ENCODE measurements at places on chromosomes 13 and 19.

- DNase-seq = no peak
These were observed 11.9 kb downstream of the PLEKHF1 start for GRCh38 chr19:29677001-29677817.

DNA sequence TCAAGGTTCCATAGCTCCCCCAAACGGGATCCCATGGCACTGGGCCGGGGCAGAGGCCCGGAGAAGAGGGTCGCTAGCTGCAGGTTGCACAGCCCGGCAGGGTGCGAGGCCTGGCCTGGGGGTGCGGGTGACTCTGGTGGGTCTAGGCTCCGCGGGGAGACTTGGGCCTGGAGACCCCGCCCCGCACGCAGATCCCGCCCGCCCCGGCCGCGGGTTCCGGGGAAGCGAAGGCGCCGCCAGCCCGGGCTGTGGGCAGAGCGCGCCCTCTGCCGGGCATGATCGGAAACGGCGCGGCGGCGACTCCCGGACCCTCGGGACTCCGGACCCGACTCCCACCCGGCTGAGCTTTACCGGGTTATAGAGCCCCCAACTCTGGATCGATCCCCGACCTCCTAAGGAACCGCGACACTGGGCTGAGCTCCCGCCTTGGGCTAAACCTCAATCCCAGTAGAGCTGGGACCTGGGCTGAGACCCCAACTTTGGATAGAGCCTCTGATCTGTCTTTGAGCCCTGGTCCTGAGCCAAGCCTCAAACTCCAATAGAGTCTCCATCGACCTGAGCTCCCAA, 3.1 kb upstream of the TNFAIP8L1 start:
- DNase-seq = peak; percentile 83

DNA sequence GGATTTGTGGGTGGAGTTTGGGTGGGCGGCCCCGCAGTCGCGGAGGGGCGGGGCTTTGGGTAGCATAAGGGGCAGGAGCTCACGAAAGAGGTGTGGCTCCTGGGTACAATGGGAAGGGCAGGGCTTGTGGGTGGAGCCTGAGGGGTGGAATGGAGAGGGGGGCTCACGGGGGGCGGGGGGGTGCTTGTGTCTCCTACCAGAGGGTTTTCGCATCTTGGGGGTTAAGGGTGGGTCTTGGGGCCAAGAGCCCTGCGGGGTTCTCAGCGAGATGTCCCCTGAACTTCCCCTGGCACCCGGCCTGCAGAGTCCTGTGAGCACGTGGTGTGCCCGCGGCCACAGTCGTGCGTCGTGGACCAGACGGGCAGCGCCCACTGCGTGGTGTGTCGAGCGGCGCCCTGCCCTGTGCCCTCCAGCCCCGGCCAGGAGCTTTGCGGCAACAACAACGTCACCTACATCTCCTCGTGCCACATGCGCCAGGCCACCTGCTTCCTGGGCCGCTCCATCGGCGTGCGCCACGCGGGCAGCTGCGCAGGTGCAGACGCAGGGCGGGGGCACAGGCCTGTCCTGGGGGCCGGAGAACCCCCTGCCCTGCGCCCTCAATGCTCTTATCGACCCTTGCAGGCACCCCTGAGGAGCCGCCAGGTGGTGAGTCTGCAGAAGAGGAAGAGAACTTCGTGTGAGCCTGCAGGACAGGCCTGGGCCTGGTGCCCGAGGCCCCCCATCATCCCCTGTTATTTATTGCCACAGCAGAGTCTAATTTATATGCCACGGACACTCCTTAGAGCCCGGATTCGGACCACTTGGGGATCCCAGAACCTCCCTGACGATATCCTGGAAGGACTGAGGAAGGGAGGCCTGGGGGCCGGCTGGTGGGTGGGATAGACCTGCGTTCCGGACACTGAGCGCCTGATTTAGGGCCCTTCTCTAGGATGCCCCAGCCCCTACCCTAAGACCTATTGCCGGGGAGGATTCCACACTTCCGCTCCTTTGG, 5.1 kb downstream of the FSTL3 start:
- no peak for DNase-seq

DNA sequence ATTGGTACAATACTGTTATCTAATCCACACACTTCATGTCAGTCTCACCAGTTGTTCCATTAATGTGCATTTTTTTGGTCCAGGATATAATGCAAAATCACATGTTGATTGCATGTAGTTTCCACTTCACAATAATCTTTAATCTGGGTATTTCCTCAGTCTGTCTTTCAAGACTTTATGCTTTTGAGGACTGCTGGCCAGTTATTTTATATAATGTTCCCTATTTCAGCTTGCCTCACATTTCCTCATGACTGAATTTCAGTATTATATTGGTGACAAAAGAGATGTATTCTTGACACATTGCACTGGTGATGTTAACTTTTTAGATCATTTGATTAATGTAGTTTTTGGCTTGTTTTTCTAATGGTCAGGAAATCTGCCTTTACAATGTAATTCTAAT, 368.3 kb downstream of the IRS2 start:
- DNase-seq = no peak

- no peak for DNase-seq
These were observed 97.9 kb downstream of the UGGT2 start for GRCh38 chr13:95955255-95955654.

All from islet precursor cell (in vitro differentiated cells).